ENCODE measurements at places on chromosomes 1 and 21. TPM values are rescaled to one million over a fixed set of nuclear protein-coding genes. Genes with fewer than 3 reads are reported as not detected.

The PLA2G5 gene
- total RNA-seq = not detected

The CELA2B gene
- total RNA-seq = not detected

The SHE gene
- not detected for total RNA-seq

The GBP6 gene
- not detected for total RNA-seq

The MATN1 gene
- 0.10 TPM for total RNA-seq

The GPR89B gene
- 4.0 TPM for total RNA-seq

The ARPC5 gene
- total RNA-seq = 165 TPM

The CAMK1G gene
- 0.24 TPM for total RNA-seq

The SESN2 gene
- 10.1 TPM for total RNA-seq

The PLEKHA6 gene
- 23.1 TPM for total RNA-seq

The IGSF9 gene
- total RNA-seq = 0.29 TPM

The CFHR4 gene
- not detected for total RNA-seq

The ZNF669 gene
- total RNA-seq = 4.5 TPM

The CASZ1 gene
- 2.1 TPM for total RNA-seq

The WDR64 gene
- total RNA-seq = not detected

The CA14 gene
- not detected for total RNA-seq

The ANGPTL1 gene
- not detected for total RNA-seq

The ASTN1 gene
- total RNA-seq = not detected

The JAM2 gene
- total RNA-seq = not detected

The CD5L gene
- not detected for total RNA-seq

The SLC6A9 gene
- 14.4 TPM for total RNA-seq

The FCN3 gene
- not detected for total RNA-seq

The COL8A2 gene
- total RNA-seq = 0.16 TPM

The C1orf53 gene
- total RNA-seq = 7.7 TPM

The DAB1 gene
- total RNA-seq = not detected

The AJAP1 gene
- total RNA-seq = not detected

The LCE2A gene
- not detected for total RNA-seq

The OSBPL9 gene
- total RNA-seq = 30.2 TPM

The HSPA13 gene
- total RNA-seq = 17.4 TPM

The LRRC53 gene
- not detected for total RNA-seq

The MYOG gene
- not detected for total RNA-seq

The CYP4A22 gene
- not detected for total RNA-seq

The C1orf52 gene
- total RNA-seq = 20.4 TPM

The ZNF593OS gene
- not detected for total RNA-seq

The OLIG2 gene
- not detected for total RNA-seq

The DCST2 gene
- 0.46 TPM for total RNA-seq

The PMVK gene
- 34.0 TPM for total RNA-seq

The KRTAP19-1 gene
- total RNA-seq = not detected

The DISC1 gene
- total RNA-seq = 0.34 TPM

The SH2D1B gene
- 0.15 TPM for total RNA-seq

The SRSF11 gene
- total RNA-seq = 80.3 TPM

The OR2L3 gene
- total RNA-seq = not detected

The ST6GALNAC3 gene
- 1.2 TPM for total RNA-seq

The GRIK1 gene
- total RNA-seq = not detected

The PPCS gene
- total RNA-seq = 33.6 TPM

The IL19 gene
- total RNA-seq = not detected

Measured in A549 treated with DMSO at 1 μM for 4 hours (cell line).